Fibroblast of the aortic adventitia (primary cell): ENCODE measurements at places on chromosomes 11 and 22. TPM values are rescaled to one million over a fixed set of nuclear protein-coding genes. Genes with fewer than 3 reads are reported as not detected.

The PICK1 gene
- total RNA-seq, result 6.5 and 14.5 TPM in 2 replicates

- no peak for DNase-seq
Measured at GRCh38 chr11:134060316-134060715, 8.6 kb upstream of the JAM3 start.

DNA sequence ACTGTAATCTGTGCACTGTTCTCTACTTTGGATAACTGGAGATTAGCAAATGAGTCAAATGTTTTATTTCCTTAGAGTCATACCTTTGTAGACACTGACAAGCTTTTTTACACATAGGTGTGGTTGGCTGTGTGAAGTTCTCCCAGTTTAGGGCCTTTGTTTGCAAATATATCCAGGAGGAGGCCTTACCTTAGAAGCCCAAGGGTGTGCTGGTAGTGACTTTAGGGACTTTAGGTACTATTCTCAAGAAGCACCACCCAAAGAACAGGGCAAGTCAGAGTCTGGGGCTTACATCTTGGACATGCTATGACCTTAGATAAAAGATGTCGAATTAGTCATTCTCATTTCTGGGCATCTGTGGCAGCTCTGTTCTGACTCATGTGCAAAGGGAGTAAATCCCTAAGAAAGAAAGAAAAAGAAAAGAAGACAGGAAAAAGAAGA, 4.8 kb upstream of the FAR1 start:
- DNase-seq, result peak; percentile 73

DNA sequence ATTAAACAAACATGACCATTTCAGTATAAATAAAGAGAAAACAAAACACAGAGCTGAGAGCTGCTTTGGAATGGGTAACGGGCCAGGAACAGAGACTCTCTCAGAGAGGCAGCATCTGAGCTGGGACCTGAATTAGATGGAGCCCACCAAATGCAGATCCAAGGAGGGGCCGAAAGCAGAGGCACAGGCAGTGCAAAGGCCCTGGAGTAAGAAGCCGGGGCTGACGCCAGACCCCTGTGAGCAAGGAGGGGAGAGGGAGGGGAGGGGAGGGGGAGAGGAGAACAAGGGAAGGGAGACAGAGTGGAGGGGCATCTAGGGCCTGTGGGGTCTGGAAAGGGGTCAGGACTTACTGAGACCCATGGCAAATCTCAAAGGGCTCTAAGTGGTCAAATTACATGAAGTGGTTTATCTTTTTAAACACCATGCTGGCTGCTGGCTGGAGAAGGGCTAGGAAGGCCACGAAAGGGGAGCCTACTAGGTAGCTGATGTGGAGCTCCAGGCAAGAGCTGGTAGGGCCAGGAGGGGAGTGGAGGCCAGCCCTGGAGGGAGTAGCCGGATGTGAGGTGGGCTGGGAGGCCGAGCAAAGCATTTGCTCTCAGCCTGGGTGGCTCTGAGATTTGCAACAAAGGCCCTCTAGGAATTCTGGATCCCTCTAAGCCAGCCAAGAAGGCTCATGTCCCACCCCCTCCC, 3.2 kb downstream of the OSBPL5 start:
- DNase-seq, result no peak

DNA sequence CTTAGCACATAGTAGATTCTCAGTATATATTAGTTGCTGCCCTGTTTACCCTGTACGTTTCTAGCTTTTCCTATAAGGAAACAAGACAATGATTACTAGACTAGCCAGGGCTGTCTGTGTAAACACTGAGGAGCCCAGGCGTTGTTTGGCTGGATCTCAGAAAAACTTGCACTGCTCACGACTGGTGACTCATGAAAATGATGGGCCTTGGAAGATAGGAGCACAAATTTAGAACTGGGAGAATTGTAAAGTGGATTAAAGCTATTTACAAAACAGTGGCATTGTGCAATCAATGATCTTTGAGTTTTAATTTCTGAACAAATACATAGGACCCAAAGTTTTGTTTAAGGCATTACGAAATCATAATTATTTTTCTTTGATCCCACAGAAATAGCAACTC, 276.9 kb downstream of the FAM76B start:
- DNase-seq, result peak; percentile 96

GRCh38 chr11:19478891-19479290, 233.7 kb upstream of the NAV2 start:
- no peak for DNase-seq

The DYNC2H1 gene
- 74.0 and 99.0 TPM in 2 replicates for total RNA-seq

DNA sequence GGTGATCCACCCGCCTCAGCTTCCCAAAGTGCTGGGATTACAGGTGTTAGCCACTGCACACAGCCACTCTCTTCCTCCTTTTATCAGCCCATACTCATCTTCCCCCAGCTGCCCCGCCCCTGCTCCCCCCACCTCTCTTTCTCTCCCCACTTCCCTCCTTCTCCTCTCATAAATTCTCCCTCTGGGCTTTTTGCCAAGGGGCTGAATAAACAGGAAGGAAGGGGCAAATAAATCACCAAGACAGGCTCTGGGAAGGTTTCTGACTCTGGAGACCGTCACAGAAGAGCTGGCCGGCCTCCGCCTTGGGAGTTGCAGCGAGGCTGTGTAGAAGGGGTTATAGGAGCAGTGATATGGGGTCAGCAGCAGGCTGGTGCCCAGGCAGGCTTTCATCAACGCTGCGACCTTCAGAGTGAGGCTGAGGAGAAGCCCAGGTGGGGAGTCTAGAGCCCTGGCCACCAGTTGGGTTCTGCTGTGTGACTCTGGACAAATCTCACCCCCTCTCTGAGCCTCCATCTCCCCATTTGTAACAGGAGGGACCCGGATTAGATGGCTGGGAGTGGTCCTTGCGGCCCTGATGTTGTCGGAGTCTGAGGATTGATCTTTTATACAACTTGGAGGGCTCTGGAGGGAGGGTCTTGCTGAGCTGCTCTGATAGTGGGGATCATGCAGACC, 62.6 kb upstream of the RASD2 start:
- peak; percentile 81 for DNase-seq

The OR8G5 gene
- not detected in 2 replicates for total RNA-seq

The ACR gene
- total RNA-seq, result not detected in 2 replicates

DNA sequence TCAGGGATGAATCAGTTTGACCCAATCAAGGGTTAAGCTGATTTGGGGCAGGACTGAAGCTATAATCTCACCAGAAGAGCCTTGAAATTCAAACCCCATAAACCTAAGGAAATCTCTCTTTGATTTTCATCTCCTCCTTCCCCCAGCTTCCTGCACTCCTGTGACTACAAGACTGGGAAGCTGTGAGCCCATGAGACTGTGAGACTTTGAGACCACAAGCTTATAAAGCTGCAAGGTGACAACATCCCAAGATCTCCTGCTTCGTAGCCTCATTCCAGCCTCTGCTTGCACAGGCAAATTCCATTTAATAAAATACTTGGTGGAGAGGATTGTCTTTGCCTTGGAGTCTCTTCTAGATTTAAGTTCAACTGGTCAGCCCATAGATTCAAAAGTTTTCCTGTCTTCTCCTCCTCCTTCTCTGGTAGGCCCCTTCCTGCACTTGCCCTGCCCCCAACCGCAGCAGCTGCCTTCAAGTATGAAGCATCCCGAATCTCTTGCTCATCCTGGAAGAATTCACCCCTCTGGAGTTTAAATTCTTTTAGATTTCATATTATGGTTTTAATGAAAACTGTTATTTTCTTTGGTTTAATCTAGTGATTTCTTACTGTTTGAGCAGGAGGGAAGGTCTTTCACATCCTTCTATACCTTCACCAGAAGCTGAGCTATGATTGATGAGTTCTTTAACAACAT, 42.1 kb downstream of the PAMR1 start:
- DNase-seq, result no peak

DNA sequence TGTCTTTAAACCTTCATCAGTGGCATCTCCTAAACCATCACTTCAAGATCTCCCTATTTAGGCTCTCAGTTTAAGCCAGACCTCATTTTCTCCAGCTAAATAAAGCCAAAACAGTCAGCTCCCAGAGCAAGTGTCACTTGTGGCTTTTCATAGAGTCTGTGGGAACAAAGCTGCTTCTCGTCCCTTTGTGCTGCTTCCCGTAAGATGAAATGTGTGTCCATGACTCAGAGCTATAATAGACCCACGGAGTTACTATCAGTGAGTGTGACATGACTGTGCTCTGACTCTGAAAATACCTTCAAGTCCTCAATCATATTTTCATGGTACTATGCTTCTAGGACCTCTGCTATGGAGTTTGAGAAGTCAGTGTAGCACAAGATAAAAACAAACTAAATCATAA, 57.3 kb upstream of the SLN start:
- peak; percentile 44 for DNase-seq

DNA sequence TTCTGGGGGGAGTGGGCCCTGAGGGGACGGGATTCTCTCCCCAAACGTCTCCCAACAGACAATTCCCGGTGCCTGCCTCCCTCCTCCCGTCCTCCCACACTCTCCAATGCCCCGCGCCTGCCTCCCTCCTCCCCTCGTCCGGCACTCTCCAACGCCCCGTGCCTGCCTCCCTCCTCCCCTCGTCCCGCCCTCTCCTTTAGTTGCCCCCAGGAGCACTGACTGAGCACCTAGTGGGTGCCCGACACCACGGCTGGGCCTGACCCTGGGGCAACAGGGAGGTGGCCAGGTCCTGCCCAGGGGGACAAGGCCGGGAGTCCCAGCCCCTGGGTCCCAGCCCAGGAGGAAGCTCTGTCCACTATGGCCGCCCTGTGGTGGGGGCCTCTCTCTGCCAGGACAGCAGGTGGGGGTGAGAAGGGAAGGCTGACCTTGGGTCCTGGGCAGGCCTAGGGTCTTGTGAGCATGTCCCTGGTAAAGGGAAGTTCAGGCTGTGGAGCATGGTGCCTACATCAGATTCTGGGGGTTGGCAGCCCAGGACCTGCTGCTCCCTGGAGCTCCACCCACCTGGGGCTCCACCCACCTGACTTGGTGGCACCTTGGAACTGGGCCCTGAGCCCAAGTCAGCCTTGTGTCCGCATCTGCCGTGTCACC, 942.3 kb downstream of the BRD1 start:
- no peak for DNase-seq

The FREY1 gene
- total RNA-seq, result 1.6 TPM in 1 of 2 replicates, not detected in the other

The CSKMT gene
- total RNA-seq, result 9.8 and 10.8 TPM in 2 replicates

GRCh38 chr11:69416143-69416515, 65.3 kb upstream of the LINC01488 start:
- DNase-seq, result no peak

The BMAL1 gene
- total RNA-seq, result 5.5 and 6.1 TPM in 2 replicates

The MPZL2 gene
- total RNA-seq, result 0.36 and 1.1 TPM in 2 replicates

DNA sequence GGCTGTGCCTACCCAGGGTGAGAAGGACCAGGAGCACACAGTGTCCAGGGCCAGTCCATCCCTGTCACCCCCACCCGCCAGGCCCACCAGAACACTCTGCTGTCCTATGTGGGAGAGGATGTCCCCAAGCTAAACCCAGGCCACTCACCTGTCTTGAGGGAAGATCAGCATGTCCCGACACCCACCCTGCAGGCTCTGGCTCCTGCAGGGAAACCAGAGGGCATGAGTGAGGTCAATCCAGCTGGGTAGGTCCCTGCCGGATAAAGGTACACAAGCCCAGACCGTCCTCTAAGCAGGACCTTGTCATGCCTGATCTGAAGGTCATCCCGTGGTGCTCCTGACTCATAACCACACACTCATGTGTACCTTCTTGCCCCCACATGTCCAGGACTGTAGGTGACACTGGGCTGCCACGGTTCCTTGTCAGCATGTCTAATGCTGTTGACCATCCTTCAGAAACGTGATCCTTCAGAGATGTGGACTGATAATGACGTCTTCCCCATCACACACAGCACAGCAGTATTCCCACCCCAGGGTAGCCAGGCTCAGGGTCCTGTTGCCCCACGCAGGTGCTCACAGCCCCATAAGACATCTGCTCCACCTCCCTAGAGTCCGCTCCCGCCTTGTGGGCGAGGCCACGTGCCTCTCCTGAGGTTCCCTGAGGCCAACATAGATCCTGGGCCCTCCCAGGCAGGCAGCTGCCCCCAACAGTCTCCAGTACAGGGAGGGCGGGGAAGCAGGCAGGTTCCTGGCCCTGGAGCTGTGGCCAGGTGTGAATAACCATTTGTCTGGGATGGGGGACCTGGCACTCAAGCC, 6.1 kb downstream of the ARVCF start:
- no peak for DNase-seq

- DNase-seq, result peak; percentile 25
Measured at GRCh38 chr22:38327805-38328204, 10.6 kb upstream of the CSNK1E start.

- DNase-seq, result no peak
Measured at GRCh38 chr11:115421992-115422689, 82.1 kb downstream of the CADM1 start.

DNA sequence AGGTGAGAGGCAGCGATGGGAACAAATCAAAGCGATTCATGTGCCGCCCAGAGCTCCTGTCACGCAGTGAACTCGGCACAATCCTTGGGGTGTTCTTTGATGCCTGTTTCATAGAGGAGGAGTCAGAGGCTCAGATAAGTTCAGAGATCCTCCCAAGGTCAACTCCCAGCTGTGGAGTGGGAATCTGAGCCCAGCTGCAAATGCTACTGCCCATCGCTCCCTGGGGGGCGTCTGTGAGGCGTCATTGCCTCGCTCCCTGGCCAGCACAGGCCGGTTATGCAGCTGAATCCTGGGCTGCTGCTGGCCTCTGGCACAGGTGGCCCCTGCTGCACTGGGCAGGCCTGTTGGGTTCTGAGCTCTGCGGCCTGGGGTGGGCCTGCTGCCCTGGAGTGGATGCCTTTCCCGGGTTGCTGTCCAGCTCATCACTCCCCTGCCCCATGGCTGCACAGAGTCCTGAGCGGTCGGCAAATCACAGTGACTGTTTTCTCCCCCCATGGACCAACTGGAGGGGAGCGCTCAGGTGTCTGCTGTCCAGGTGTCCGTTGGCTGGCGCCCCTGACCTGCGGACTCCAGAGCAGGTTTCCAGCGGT, 36.3 kb upstream of the SHISAL1 start:
- DNase-seq, result no peak

The HEPHL1 gene
- total RNA-seq, result not detected in 2 replicates

DNA sequence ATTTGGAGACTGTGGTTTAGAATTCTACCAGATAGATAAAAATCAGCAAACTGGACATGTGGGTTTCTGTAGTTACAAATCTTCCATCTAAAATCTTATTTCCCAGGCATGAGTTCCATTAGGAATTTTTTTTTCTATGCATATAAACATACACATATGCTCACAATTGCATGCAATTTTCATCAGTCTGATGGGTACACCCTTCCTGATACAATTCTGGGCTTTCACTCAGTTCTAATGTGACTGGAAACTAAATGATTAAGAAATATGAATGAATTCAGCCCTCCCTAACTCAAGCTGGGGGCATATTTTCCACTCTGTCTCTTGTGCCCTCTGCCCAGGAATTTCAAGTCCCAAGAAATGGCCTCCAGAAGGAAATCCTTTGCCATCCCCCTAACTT, 187.1 kb downstream of the SNX19 start:
- no peak for DNase-seq

The LINC01488 gene
- not detected in 2 replicates for total RNA-seq

- no peak for DNase-seq
Measured at GRCh38 chr22:39906207-39906606, 5.3 kb downstream of the GRAP2 start.

The MEI1 gene
- total RNA-seq, result 0.27 TPM in 1 of 2 replicates, not detected in the other

- DNase-seq, result no peak
Measured at GRCh38 chr11:82683029-82683428, 50.6 kb downstream of the FAM181B start.

The KRTAP5-3 gene
- not detected in 2 replicates for total RNA-seq
